ENCODE measurements at places on chromosomes 16 and 17.
A peak's percentile ranks its signal among the peaks of the same experiment; 100 is the strongest.

DNA sequence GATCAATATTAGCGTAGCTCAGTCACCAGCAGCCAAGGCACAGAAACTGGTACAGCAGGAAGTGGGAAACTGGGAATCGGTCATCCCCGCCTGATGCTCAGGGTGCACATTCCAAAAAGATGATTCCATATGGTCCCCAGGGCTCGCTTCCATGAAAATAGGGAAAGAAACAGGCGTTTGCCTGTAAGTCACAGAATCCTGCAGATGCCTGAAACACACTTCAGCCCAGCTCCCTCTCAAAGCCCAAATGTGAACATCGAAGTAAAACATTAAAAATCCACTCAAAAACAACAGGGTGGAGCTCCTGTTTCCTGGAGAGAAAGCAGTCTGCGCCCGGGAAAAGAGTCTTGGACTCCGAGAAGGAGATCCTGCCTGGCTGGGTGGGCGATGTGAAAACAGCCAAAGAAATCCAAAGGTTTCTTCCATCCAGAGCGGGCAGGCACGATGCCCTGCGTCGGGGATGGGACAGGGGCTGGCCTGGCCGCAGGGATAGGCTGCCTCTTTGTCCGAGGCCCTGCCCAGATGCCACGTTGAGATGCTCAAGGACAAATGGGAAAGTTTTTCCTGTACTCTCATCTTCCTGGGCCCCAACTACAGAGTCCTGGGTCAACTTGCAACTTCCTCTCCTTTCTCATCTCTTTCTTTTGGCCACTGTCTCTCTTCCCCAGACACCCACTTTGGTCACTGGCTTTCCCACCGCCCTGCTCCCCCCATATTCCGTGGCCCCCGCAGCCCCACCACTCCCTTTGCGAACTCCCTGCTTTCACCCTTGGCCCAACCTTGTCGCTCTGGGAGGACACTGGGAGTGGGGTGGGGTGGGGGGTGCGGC, 743 bp downstream of the WIPI1 start:
- DNase-seq = no peak

DNA sequence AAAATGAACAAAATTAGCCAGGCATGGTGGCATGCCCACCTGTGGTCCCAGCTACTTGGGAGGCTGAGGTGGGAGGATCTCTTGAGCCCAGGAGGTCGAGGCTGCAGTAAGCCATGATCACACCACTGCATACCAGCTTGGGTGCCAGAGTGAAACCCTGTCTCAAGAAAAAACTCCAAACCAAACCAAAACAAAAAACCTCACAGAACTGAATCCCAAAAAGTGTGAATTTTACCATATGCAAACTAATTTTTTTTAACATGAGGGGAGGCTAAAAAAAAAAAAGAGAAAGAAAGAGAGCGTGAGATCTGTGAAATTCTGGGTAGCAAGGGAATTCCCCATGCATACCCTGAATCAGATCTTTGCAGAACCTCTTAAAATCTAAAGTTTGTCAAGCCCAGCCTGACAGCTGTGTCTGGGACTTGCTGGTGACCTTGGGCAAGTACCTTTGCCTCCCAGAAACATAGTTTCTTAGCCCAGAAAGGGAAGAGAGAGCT, 17.1 kb upstream of the CDH1 start:
- DNase-seq = no peak

DNA sequence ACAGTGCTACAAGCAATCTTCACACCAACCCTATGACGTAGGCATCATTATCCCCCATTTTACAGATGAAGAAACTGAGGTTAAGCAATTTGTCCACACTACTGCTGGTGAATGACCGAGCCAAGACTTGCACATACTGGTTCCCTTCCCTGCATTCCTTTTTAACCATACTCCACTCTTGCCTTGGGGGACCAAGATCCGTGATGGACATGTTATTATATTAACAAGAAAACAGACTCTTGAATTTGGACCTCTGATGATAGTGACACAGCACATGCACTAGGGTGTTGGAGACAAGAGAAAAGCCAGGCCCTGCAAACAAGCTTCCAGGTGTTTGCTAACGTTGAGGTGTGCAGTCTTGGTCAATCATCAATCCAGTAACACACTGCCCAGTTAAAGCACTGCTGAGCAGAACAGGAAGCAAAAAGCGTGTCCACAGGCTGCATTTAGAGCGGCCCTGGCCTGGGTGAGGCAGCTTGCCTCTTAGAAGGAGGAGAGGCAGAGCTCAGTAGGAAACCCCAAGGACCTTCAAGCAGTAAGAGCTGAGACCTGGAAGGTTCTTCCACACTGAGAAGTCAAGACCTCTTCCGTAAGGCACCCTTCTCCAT, 36.7 kb downstream of the HNF1B start:
- no peak for DNase-seq

DNA sequence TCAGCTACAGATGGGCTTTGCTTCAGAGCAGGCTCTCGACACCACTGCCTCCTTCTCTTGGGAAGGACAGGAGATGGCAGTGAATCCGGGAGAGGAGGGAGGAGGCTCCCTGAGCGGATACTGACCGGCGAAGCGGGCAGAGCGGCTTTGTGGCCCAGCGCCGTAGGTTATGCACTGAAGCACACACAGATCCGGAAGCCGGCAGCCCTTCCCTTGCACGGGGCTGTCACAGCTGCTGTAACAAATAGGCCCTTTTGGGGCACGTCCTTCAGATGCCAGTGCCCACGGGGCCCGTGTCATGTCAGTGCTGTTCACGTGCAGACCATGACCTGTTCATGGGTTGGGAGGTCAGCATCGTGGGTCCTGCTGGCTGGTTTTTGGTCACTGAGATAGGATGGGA, 144.7 kb upstream of the CHMP6 start:
- no peak for DNase-seq

DNA sequence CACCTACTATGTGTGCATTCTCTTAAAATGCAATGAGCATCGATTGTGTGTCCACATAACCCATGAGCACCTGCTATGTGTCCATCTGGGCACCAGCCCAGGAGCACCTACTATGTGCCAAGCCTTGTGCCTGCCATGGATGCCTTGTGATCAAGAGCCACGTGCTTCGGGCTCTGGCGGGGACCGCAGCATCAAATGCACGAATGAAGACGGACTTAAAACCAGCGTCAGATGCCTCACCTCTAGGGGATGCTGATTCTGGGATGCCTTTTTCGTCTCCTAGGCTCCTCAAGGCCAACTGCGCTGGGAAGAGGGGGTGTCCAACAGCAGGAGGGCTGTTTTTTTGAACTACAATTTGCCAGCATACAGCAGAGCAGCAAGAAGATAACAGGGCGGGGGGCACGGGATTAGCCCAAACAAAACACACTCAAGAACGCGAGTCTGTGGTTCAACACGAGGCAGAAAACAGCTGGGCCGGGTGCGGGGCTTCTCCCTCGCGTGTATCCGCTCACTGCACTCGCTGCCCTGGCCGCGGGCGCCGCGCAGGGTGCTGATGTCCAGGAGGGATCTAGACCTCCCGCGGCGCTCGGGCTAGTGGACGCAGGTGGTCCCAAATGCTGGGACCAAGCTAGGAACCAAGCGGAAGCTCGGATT, 1.2 kb upstream of the GLIS2 start:
- DNase-seq = no peak

- DNase-seq = no peak
These were observed at the start of gene IRX3 for GRCh38 chr16:54286366-54287130. TSS of gene IRX3 (minus strand) at chr16:54286787. CDS start at chr16:54286050, 737 bp downstream.

DNA sequence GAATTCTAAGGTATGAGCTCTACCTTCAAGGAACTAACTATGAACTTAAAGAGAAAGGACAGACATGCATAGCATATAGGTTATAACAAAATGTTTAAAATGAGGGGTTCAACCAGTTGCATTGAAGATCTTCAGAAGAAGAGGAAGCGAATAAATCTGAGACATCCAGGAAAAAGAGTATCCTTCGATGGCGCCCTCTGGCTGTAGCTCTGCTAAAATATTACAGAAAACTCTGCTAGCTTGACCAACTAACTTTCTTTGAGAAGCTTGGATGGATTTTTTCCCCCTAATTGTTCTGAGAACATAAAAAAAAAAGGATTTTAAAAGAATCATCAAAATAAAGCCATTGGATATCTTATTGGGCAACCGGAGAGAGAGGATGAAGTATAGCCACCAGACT, 659.9 kb upstream of the SOX9 start:
- no peak for DNase-seq

GRCh38 chr17:6085812-6086211, 15.6 kb downstream of the WSCD1 start:
- no peak for DNase-seq

- no peak for DNase-seq
These were observed 775 bp downstream of the SPIRE2 start for GRCh38 chr16:89828870-89829629.

DNA sequence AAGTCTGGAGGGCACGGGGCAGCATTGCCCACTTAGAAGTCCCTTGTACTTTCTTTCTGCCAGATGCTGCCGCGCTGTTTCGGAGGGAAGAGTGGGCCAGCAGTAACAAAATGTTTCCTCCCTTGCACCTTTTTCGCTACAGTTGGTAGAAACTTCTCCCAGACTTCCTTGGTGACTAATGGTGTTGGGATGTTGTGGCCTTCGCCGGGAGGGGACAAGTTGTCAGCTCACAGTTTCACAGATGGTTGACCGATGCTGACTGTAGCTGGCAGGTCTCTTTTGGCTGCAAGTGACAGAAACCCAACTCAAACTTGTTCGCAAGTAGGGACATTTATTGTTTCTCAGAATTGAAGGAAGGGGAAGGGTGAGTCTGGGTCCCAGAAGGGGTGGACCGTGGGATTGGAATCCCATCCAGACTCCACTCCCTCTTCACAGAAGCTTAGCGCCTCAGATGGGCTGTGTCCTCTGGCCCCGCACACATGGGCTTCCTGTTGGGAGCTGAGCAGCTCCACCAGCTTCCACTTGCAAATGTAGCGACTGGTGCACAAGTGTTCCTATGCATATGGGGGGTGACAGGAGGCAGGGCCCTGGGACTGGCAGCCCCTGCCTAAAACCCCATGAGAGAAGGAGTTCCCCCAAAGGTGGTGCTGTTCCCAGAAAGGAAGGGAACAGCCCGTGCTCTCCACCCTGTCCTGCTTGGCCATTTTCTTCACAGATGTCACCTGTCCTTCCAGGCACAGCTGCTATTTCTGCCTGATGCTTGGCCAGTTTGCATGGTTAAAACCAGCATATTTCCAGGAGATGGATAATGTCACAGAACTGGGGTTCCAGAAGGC, 30.9 kb upstream of the RPRML start:
- DNase-seq = no peak

GRCh38 chr17:77542551-77543490, 402.1 kb downstream of the SEC14L1 start:
- DNase-seq = peak; percentile 60

GRCh38 chr17:17196776-17197175, 9.4 kb downstream of the PLD6 start:
- no peak for DNase-seq

DNA sequence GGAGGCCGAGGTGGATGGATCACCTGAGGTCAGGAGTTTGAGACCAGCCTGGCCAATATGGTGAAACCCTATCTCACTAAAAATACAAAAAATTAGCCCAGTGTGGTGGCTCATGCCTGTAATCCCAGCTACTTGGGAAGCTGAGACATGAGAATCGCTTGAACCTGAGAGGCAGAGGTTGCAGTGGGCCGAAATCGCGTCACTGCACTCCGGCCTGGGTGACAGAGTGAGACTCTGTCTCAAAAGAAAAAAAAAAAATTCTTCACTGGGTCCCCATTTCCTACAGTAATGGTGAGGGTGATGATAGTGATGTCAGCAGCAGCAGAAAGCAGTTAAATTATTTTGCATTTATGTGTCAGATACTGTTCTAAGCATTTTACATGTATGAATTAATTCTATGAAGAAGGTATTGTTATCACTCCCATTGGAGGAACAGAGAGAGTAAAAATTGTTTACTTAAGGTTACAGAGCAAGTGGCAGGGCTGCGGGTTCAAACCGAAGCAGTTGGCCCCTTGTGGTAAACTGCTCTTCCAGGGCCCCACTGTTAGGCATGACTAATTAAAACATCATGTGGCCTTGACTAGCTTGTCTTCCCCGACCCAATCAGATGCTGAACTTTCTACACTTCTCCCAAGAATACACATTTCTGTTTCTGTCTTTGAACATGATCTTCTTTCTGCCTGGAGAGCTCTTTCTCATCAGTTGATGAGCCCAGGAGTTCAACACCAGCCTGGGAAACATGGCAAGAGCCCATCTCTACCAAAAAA, 45.8 kb downstream of the STAT3 start:
- no peak for DNase-seq

GRCh38 chr17:75404731-75405364, 630 bp downstream of the GRB2 start:
- no peak for DNase-seq

- no peak for DNase-seq
These were observed 605.4 kb upstream of the KIF2B start for GRCh38 chr17:53217311-53217710.

GRCh38 chr16:52526830-52527229, 20.1 kb downstream of the TOX3 start:
- no peak for DNase-seq

- DNase-seq = no peak
These were observed 73.2 kb downstream of the NT5M start for GRCh38 chr17:17376362-17376761.

DNA sequence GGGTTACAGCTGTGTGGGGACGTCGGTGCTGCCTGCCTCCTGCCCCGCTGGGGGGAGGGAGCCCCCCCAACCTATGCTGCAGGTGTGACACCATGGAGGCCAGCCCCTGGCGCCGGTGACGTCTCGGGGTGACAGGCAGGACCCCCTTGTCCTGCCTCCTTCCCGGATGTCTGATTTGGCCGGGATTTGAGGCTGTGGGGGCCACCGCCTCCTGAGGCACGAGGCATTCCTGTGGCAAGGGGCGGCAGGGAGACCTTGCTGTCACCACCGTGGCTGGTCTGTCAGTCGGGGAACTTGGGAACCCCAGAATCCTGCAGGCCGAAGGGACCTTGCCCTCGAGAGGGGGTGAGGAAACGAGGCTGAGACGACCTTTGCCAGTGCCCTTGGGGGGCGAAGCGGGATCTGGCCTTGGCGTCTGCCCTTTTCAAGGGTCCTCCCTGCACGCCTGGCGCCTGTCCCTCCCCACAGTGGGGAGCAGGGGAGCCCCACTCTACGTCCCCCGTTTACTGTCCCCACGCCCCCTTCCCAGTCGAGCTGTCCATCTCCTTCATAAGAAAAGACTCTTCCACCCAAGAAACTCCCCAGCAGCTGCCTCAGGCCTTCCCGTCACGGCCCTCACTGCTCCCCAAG, 74.4 kb downstream of the METRNL start:
- DNase-seq = no peak

- no peak for DNase-seq
These were observed 13.4 kb downstream of the FBF1 start for GRCh38 chr17:75927286-75927922.

GRCh38 chr17:74567397-74567796, at the start of gene CD300H:
TSS of gene CD300H (minus strand) at chr17:74567509.
- no peak for DNase-seq

DNA sequence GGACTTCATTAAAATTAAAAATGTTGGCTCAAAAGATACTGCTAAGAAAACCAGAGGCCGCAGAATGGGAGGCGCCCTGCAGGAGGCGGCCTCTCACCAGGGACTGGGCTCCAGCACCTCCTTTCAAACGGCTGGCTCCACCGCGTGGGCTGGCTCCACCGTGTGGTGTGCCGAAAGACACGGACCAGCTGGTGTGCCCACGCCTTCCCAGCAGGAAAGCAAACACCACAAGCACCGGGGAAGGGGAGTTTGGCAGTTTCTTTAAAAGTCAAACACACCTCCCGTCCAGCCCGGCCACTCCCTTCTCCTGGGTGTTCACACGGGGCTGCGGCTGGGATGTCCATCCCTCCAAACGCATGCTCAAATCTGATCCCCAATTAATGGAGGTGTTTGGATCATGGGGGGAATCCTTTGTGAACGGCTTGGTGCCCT, 13.9 kb downstream of the HAGH start:
- peak; percentile 17 for DNase-seq
